Stimulated activated naive CD4-positive, alpha-beta T cell treated with Interleukin-2 at 50 U/mL for 16 hours (primary cell): ENCODE measurements at places on chromosomes 5 and 9.
A peak's percentile ranks its signal among the peaks of the same experiment; 100 is the strongest.

DNA sequence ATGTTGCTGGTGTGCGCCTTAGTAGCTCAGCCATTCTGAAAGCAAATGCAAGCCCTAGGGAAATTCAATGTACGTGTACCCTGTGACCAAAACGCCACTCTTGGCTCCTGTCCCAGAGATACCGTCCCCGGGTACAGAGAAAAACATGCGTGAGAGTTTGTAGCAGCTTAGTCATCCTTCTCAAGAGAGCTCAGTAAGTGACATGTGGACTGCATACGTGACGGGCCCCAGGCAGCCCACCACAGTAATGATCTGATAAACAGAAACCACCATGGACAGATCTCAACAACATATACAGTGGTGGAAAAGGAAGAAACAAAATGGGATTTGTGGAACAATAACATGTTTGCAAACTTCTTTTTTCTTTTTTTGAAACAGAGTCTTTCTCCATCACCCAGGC is 45.1 kb downstream of the S1PR3 start:
- no peak for DNase-seq

GRCh38 chr5:138725818-138726416 is 27.3 kb upstream of the CTNNA1 start:
- no peak for DNase-seq

DNA sequence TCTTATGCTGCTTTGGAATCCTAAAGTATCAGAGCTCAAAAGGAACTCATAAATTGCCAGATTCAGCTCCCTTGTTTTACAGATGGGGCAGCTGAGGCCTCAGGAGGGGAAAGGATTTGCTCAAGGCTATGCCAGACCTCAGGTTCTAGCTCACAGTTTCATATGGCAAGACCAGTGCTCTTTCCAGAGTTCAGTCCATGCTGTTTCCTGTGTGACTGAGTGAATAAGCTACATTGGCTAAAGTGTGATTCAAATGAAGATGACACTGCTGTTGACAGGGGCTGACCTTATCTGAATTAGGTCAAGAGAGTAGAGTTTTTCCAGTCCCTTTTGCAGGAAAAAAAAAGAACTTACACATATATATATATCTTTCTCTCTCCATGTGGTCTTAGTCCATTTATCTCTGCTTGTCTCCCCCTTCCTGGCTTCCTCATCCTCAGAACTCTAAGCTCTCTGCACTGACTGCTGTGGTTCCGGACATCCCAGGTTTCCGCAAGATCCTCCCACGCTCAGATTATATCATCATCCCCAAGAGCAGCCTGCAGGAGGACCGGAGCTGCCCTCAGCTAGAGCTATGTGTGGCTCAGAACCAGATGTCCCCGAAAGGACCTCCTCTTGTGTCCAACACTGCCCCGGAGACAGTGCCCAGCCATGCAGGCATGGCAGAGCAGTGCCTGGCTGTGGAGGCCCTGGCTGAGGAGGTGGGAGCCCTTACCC is 9.3 kb downstream of the HMGXB3 start:
- DNase-seq: no peak

DNA sequence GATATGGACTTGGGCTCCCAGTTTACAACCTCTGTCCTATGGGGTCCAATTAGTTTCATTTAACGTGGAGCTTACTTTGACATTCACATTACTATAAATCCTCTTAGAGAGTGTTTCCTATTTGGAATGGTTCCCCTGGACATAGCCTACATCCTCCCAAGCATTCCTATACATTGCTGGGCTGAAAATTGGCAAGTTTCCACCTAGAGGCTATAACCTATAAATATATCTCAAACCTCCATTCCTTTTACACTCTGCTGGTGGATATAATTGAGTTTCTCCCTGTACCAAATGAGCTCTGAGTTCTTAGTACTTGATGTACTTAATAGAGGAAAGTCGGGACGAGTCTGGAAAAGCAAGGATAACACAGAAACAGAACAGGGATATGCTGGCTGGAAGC is 172.8 kb downstream of the ASTN2 start:
- no peak for DNase-seq

GRCh38 chr5:155996123-155996522 is 330.8 kb upstream of the SGCD start:
- DNase-seq: no peak

DNA sequence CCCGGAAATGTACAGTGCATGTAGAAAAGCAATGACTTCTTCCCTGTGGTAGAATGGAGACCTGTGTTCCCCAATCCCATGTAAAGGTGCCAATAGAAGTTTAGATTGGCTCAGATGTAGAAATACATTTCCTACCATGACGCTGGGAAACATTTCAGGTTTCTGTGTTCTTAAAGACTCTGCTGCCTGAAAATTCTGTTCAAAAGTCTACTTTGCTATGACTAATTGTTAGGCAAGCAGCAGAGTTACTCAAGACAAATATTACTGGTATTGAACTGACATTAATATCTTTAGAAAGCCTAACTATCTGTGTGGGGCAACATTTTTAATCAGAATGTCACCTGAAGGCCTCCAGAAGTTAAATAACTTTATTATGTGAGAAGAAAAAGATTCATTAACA is 75.5 kb upstream of the ELL2 start:
- no peak for DNase-seq

DNA sequence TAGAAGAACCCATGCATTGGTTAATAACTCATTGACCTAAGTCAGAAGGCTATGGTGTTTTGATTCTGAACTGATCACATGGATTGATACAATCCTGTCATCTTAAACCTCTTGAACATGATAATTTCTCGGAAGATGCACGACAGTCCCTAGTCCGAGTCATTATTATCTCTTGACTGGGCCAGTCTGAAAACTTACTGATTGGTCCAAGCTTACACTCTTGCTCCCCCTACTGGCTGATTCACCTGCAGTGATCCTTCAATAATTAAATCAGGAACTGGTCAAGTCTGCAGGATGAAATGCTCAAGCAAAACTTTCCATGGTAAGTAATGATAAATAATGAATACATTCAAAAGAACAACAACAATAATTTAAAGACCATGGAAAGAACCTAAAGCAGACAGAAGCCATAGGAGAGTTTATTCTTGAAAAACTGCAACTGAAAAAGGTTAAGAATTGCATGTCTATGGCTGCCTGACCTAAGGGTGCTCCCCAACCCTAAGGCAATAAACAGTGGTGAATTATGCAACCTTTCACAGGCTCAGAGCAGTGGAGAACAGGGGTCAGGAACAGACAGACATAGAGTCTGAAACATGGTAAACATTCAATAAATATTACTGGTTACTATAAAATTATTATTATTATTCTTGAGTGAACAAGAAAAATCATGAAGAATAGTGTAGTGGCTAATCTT is 79.3 kb downstream of the BRINP1 start:
- no peak for DNase-seq

GRCh38 chr9:73133921-73134407 is 17.7 kb upstream of the ANXA1 start:
- no peak for DNase-seq

DNA sequence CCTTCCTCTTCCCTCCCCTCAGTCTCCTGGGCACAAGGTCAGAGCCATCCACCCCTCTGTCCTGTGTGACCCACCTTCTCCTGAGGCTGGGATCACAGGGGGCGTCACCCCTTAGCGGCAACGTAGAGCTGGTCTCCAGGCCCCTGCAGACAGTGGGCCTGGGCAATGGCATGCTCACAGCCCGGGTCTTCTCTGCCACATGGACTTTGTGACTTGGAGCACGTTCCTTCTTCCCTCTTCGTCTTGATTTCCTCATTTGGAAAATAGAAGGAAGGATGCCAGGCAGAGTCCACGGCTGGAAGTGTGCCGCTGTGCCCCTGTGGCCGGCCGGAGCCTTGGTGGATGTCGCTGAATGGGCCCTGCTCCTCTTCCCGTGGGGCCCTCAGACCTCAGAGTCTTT is 10.0 kb downstream of the RXRA start:
- no peak for DNase-seq

- DNase-seq: no peak
Observed at GRCh38 chr5:130198927-130199326, 294.7 kb downstream of the CHSY3 start.

GRCh38 chr5:91362935-91363334 is 20.2 kb downstream of the ARRDC3 start:
- DNase-seq: no peak

DNA sequence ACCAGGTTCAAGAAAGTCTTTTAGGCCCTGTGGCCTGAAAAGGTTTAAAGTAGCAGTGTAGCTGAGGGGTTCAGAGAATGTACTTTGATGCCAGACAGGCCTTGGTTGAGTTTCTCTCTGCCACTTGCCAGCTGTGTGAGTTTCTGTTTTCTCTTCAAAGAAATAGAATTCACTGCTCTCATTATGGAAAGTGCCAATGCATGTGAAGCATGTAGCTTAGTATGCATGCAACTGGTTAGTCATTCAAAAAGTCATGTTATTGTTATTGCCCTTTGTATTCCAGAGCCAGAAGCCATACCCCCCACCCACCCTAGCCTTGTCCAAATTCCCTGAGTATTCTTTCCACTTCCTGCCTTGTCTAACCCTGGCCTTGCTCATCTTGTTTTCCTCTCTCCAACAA is 101.7 kb downstream of the ADRB2 start:
- no peak for DNase-seq

DNA sequence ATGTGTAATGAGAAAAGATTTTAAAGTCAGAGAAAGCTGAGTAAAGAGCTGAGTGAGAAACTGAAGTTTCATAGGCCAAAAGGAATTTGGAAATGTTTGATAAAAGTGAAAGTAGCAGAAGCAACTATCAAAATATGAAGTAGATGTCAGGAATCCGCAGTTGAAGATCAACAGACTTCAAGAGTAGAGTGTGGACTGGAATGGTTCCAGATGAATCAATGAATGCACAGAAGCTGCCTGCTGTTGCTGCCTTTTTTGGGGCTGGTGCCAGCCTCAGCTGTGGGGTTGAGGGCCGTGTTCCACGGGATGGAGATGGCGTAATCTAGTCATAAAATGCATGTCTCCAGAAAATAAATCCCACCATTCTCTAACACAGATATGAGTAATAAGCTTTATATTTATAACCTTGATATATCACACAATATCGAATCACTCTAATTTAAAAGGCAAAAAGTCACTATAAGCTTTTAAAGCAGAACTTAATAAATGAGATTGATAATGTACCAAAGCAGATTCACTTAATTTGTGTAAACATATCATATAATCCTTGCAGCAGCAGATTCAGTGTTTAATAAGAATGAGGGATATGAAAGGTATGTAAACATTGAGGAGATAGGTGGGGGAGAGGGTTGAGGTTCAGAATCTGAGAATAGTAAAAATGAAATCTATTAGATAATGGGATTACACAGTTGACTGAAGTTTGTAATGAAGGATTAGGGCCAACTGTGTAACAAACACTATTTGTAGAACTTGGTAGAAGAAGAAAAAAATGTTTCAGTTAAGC is 652.3 kb upstream of the FTMT start:
- DNase-seq: no peak

DNA sequence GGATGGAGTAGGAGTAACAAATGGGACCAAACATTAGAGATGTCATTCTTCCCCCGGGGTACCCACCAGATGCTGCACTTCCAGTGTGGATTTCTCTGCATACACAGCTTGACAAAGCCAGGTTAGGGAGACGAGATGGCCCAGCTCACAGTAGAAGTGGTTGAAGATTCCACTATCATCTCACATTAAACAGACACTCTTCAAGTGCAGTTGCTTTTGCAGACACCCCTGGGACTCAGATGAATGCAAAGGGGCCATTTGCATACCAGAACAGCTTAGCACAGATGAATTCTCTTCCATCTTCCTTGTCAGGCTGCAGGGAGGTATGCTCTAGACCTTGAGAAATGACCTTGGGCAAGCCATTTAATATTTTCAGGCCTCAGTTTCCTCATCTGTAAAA is 12.6 kb upstream of the C5orf58 start:
- DNase-seq: no peak

GRCh38 chr5:107700481-107700880 is 29.7 kb upstream of the EFNA5 start:
- no peak for DNase-seq

DNA sequence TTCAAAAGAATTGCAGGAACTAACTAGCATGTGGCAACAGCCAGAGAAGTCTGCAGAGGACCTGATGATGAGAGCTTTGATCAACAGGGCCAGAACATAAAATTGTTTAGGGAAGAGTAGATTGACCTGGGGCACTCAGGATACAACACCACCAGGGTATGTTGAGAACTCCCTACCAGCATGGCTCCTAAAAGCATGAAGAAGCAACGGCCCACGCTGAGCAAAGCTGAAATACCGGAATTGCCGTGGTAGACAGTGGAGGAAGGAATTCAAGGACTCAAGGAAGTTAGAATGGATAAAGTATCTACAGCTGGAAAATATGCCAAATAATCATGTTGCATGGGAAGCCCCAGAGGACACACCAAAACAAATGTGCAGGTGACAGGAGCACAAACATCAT is 31.6 kb downstream of the DROSHA start:
- no peak for DNase-seq

GRCh38 chr9:95749493-95749892 is 126.0 kb upstream of the ERCC6L2 start:
- DNase-seq: no peak

DNA sequence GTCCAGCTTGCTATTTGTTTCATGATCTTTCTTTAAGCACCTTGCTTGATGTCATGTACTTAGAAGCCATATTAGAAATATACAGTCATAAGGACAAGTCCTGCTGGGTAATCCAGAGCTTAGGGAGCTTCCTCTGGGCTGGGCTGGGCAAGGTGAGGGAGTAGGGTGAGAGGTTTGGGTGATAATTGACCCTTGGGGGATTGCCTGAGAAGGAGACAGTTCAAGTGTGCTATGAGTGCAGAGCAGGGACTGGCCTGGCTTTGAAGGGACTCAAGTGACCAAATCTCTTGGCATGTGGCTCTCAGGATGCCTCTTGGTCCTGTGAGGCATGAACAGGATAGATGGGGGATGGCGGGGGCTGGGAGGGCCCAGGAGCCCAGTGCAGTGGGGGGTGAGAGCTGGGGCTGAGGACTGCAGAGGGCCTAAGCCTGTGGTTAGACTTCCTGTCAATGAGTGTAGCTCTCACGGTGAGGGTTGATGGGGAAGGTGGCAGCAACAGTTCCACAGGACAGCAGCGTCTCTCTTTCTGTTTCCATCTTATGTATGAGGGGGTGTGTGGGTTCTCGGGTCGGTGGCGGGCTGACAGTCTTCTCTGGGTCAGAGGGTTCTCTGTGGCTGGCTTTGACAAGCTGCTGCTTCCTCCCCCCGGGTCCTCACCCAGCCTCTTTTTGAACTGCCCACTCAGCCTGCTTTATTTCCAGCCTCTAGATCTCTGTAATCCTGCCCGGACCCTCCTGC is 53.5 kb downstream of the RGS3 start:
- peak; percentile 76 for DNase-seq

DNA sequence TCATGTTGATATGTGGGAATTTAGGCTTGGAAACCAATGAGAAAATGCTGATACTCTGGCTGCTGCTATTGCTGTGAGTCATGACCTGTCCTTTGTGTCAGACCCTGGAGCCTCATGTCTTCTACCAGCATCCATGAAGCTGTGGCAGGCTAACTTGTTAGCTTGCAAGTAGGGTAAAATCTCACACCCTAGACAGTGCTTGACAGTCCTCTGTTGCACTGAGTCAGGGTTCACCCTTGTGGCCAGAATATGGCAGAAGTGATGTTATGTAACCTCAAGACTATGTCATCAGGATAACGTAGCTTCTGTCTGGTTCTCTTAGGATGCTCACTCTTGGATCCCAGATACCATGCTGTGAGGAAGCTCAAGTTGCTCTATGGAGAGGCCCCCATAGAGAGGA is 110.8 kb downstream of the LHX2 start:
- DNase-seq: no peak

GRCh38 chr5:10632110-10632761 is 68.4 kb downstream of the ANKRD33B start:
- peak; percentile 71 for DNase-seq
